ENCODE measurements at places on chromosomes 6 and 20.

GRCh38 chr6:156717542-156717941 is 59.6 kb upstream of the ARID1B start:
- DNase-seq = no peak

GRCh38 chr6:24194978-24195700 is 69.1 kb downstream of the NRSN1 start:
- no peak for DNase-seq

DNA sequence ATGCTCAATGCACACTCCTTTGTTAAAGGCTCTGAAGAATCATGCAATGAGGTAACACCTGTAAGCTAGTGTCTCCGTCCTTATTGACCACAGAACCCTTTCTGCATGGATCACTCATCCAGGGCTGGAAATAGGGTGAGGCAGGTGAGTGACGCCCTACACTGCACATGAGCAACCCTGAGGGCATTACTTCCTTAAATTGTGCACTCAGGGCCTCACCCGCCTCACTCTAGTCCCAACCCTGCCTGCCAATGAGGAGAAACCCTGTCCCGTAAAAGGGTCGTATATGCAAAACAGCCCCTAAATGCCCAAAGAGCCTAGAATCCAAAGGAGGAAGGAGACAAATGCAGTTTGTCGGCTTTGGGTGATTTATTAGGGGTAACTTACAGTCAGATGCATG is 33.6 kb upstream of the NOP56 start:
- DNase-seq = no peak

- no peak for DNase-seq
Observed at GRCh38 chr20:48659858-48660257, 167.9 kb downstream of the PREX1 start.

GRCh38 chr20:24585796-24586522 is 116.5 kb downstream of the SYNDIG1 start:
- DNase-seq = no peak

GRCh38 chr20:37711994-37712964 is 18.4 kb downstream of the CTNNBL1 start:
- no peak for DNase-seq

- no peak for DNase-seq
Observed at GRCh38 chr20:34220561-34220960, 20.7 kb upstream of the ASIP start.

GRCh38 chr20:59125836-59126235 is 37.8 kb upstream of the ZNF831 start:
- no peak for DNase-seq

DNA sequence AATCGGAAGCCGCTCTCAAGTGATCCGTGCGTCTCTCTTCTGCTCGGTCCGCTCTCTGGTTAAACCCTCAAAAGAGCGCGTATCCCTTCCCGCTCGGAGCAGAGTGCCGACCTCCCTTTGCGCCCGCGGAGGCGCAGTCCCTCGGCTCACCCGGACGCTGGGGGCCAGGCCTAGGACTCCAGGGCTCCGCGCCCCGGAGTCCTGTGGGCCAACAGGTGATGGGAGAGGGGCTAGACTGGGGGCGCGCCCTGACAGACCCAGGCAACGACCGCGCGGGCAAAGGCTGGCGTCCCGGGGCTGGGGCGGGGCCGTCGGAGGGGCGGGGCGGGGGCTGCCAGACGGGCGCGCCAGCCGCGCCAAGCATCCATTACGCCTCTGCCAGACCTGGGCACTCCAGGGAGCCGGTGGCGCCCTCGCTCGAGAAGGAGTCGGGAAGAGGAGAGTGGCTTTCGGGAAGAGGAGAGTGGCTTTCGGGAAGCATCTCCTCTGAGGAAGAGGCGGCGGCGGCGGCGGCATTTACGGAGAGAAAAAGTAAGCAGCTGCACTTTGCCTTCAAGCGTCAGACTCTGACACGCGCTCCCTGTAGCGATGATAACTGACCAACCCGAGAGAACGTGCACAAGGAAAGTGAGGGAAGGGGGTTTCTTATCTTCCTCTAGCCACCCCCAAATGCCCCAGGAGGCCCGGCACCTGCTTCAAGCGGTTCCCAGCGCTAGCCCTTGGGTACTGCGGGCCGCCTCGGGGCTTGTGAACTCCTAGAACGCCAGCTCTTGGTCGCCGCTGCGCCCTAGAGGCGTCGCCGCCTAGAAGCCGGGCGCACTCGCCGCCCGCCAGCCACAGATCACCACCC is 2.6 kb downstream of the EPHA7 start:
- no peak for DNase-seq

- DNase-seq = no peak
Observed at GRCh38 chr6:170284126-170284773, 6.6 kb downstream of the DLL1 start.

GRCh38 chr6:35197196-35197595 is 16.6 kb upstream of the SCUBE3 start:
- DNase-seq = no peak

DNA sequence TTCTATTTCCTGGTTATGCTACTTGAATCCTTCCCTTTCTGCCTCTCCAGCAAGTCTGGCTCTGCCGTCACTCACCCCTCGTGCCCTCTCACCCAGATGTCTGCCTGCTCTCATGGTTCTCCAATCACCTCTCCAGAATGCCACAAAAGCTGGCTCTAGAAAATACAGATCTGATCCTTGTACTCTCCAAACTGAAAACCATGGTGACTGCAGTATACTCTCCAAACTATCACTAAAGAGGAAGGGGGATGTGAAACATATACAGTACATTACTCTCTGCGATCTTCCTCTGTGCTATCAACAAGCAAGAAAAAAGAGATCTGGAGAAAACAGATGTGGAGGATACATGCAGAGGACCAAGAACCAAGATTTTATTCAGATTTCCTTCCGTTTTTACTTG is 91.1 kb downstream of the ATXN1 start:
- DNase-seq = no peak

GRCh38 chr20:4838526-4838925 is 116.8 kb downstream of the PRND start:
- DNase-seq = no peak

GRCh38 chr6:147331401-147331800 is 127.2 kb downstream of the STXBP5 start:
- DNase-seq = no peak

- no peak for DNase-seq
Observed at GRCh38 chr6:125987026-125987617, 782 bp downstream of the TRMT11 start.

DNA sequence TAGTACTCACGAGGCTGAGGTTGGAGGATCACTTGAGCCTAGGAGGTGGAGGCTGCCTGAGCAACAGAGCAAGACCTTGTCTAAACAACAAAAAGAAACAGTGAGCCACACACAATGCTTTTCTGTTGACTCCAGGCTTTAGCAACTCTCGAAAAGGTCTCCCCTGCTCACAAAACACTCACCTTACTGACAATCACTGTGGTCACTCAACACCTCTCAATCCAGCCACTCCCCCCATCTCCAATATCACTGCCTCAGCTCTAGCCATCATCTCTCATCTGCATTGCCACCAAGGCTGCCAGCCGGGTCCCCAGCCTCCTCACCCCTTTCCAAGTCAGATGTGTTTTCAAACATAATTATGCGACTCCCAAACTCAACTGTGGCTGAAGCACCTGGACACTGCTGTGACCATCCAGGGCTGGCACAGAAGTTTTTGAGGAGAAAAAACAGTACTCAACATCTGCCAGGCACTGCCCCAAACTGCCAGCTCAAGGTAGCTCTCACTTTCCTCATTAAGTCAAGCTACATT is 218.0 kb upstream of the ARID1B start:
- no peak for DNase-seq

DNA sequence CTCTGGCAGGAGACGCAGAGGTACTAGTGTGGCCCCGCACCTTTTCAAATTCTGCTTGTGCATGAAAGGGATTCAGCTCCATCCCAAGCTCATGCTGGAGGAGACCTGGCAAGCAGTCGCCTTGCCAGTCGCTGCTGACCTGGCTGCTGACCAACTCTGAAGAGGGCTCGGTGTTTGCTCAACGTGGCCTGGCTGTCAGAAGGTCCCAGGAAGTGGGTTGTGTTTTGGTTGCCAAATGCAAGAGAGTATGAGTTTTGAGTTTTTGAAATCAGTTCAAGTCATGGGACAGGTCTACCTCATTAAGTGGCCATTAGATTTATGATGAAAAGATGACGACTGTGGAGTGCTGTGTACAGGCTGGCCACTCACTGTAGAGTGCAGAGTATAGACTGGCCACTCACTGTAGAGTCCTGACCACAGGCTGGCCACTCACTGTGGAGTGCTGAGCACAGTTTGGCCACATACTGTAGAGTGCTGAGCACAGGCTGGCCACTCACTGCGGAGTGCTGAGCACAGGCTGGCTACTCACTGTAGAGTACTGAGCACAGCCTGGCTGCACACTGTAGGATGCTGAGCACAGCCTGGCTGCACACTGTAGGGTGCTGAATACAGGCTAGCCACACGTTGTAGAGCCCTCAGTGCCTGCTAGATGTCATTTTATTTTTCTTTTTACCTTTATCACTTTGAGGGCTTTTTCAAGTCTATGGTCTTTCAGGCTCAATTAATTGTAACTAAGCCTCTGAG is 193.9 kb downstream of the ZNF217 start:
- no peak for DNase-seq

- DNase-seq = no peak
Observed at GRCh38 chr6:35993150-35993549, 31.3 kb downstream of the SLC26A8 start.

DNA sequence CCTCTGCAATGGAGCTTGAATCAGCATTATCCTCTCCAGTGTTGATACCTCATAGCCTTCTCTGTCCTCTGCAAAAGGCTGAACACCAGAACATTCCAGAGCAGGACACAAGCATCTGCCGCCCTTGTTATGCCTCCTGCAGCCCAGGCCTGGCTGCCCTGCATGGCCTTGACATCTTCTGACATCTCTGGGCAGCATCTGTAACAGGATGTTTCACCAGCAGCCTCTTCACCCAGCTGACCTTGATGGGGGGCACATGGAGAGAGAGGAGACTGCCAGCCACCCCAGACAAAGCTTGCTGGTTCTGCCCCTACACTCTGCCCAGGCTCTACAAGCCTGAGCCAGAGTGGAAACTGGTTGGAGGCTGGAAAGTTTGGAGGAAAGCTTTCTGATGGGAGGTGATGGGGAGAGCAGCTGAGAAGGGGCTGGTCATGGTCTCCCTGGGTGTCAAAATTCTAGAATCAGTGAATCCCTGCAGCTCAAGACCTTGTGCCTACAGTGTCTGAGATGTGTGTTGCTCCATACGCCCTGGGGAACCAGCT is 145.1 kb downstream of the MRPL14 start:
- no peak for DNase-seq

DNA sequence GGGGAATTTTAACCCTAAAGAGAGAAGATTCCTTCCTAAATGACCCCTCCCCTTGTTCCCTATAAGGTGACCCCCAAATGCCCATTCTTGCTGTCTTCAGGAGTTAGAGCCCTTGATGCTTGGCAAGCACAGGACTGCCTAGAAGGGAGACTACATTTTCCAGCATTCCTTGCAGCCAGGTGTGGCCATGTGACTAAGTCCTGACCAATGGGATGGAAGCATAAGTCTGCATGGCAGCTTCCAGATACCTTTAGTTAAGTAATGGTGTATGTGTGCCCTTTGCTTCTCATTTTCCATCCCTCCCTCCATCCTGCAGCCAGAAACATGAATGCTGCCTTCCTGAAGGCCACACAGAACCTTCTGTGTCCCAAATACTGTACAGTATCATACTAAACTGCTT is 5.5 kb downstream of the BFSP1 start:
- DNase-seq = no peak

DNA sequence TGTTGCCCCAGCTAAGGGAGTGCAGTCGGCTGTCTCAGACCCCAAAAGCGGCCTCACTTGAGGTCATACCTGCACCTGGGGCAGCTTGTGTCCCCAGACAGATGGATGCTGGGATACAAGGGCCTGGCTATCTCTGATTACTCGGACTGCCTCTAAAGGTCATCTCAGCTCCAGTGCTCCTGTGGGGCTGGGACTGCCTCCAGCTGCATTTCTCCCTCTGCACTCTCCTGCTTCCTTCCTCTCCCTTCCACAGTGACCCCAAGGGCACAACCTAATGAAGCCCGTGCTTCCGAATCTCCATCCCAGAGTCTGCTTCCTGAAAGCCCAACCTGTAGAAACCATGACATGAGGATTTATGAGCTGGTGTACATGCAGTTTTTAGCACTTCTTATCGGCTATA is 22.8 kb upstream of the OCSTAMP start:
- DNase-seq = no peak

DNA sequence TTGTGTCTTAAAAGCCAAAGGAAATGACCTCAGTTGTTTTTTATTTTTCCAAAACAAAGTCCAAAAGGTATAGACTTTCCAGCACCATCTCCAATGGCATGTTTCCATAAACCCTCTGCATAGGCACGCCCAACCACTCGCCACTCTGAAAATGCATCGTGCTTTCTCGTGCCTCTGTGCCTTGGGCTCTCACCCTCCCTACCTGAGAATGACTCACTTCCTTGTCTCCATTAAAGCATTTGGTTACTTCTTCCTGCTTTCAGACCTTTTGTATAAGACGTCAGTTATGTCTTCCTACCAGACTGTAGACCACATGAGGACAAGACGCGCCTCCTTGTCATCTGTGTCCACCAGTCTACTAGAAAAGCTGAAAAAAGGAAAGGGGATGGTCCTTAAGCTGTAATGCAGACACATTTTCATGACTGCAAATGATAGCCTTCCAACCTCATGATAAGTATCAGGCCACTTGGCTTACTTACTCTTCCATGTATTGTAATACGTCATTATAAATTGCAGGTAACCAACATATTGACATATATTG is 61.2 kb upstream of the CDYL start:
- no peak for DNase-seq

DNA sequence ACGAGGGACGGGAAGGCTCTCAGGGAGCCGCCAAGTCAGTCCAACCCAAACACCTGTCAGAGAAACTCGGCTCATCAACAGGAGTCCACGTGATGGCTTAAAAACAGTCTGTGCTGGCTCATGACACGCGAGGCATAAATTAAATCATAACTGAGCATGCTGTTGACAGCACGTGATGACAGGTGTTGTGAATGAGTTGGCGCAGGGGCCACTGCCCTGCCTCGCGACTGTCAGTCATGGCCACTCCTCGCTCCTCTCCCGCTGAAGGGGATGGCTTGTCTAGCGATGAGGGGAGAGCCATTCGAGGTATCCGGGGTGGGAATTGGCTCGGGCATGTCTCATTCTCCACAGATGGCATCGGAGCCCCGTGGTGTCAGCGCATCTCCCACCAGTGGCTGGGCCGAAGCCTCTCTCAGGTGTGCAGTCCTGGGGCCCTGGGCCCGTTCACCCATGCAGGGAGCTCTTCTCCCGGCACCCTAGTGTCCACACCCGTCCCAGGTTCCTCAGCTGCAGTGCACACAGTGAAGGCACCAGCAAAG is 313.3 kb downstream of the BMP7 start:
- no peak for DNase-seq

GRCh38 chr6:35694462-35694861 is 5.7 kb upstream of the FKBP5 start:
- DNase-seq = no peak

DNA sequence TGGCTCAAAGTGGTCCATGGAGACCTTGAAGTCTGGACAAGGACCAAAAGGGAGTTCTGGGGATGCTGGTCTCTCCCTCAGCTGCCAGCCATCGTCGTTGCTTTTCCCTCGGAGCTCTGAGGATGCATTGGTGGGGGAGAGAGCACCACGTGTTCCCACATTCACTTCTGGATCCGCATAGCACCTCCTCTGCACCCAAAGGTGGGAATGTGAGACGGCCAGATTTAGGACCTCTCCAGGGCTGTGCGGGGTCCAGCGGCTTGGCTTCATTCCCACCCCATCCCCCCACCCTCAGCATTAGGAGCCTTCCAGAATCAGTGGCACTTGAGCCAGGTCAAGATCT is 1.1 kb downstream of the EPB41L1 start:
- no peak for DNase-seq

- no peak for DNase-seq
Observed at GRCh38 chr6:107776415-107776814, 47.7 kb downstream of the SCML4 start.
